ENCODE measurements at places on chromosomes 4 and X.

- DNase-seq: peak; percentile 92
These were observed at the start of gene GAR1 for GRCh38 chr4:109815151-109816081. Gene GAR1 (plus strand): TSS chr4:109815762. CDS start chr4:109816165, 403 bp downstream.

DNA sequence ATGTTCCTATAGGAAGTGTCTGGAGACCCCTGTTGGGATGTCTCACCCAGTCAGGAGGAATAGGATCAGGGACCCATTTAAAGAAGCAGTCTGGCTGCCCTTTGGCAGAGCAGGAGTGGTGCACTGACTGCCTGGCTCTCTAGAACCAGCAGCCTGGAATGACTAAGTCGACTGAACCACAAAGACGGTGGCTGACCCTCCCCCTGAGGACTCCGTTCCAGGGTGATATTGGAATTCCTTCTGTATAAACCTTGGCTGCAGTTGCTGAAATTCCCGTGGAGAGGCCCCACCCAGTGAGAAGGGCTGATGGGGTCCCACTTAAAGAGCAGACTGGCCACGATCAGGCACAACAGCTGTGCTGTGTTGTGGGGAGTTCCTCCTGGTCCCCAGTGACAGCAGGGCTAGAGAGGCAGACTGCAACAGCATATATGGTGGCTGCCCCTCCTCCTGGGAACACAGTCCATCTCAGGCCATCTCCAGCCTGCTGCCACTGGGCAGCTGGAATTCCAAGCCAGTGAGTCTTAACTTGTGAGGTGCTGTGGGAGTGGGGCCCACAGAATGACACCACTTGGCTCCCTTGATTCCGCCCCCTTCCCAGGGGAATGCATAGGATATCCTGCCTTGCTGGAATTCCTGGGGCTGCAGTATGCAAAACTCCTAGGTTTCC lies 41.8 kb upstream of the RLIM start:
- DNase-seq: no peak

DNA sequence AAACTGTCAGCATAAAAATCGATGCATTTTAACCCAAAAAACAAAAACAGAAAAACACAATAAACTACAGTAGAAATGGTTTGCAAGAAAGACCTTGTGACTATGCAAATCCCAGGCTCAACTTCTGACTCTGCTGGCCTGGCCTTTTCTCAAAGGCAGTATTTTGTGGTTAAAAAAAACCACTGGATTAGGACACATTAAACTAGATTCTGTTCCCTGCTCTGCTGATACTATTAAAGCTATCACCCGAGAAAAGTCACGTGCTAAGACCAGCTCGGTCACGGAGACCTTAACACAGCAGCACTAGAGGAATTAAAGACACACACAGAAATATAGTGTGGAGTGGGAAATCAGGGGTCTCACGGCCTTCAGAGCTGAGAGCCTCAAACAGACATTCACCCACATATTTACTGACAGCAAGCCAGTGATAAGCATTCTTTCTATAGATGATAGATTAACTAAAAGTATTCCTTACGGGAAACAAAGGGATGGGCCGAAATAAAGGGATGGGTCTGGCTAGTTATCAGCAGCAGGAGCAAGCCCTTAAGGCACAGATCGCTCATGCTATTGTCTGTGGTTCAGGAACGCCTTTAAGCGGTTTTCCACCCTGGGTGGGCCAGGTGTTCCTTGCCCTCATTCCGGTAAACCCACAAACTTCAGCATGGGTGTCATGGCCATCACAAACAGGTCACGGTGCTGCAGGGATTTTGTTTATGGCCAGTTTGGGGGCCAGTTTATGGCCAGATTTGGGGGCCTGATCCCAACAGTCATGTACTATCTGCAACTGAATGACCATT lies 16.1 kb downstream of the CBR4 start:
- no peak for DNase-seq

DNA sequence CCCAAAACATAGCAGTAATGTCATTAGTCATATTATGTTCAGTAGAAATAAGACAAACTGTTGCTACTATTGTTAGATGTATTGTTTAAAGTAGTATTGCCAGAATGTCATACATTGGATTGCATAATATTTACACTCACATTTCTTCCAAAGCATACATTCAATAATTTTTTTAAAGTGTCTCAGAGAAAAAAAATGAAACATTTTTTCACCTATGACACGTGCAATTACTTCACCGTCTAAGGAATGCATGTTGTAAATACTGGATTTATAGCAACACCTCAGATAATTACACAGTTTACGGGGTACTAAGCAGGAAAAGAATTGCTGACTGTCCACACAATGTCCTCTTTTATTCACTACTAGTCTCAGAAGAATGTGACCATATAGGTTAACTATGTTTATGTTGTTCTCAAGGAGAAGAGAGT lies 162.1 kb downstream of the PCDH18 start:
- DNase-seq: no peak

DNA sequence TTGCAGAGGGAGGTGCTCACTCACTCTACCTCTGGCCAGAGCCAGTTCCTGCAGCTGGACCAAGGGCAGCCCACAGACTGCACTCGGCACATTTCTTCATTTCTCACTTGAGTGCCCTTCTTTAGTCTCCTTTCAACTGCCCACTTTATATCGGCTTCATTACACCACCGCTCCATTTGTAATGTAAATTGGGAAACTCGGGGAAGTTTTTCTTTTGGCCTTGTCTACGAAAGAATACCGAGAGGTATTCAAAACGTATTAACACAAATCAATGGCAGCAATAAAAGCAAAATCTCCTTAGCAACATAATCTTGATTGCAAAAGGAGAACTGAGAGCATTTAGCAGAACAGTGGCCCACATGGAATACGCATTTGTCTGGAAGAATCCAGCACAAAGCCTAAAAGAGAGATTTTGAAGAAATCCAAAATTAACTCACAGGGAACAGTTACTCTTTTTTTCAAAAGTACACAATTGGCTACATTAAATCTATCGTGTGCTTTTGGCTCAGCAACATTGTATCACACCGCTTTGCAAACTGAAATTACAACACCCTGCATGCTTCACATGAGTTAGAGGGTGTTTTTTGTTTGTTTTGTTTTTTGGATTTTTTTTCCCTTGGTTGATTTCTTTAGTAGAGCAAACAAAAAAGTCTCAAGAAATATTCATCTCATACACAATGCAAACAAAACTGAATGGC lies 62.6 kb downstream of the CHIC2 start:
- DNase-seq: no peak

DNA sequence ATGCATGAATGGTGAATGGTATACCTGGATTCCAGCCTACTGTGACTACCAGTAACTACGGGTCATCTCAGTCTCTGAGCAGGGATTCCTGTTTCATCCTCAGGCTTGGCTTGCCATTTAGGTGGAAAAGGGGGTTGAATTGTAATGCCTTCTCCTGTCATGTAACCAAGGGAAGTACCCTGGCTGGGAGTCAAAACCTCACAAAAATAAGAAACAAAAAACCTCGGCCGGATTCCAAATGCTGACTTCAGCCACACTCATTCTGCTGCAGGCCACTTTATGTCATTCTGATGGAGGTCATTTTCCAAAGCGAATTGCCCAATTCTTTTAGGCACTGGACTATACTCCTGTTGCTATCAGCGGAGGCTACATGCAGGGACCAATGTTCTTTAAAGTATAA lies 324.7 kb downstream of the LDB2 start:
- no peak for DNase-seq

GRCh38 chr4:6538575-6538974 lies 36.4 kb upstream of the MAN2B2 start:
- peak; percentile 19 for DNase-seq

- no peak for DNase-seq
These were observed 62.7 kb upstream of the GRID2 start for GRCh38 chr4:92241094-92241493.

DNA sequence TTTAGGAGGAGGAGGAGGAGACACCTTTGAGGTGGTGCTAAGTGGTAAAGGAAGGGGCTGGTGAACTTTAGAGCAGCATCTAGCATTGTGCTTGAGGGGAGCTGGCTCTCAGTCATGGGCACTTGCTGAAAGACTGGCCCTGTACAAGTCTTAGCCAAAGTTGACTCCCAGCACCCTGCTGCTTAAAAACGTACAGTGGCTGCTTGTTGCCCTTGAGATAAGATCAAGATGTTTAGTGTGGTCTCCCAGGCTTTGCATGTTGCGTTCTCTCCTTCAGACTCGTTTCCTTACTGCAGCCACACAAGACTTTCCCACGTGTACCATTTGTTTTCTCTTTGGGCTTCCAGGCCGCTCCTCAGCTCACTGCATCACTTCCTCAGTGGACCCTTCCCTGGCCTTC lies 1.8 kb downstream of the MED28 start:
- DNase-seq: no peak

- peak; percentile 50 for DNase-seq
These were observed 119.5 kb upstream of the SCML1 start for GRCh38 chrX:17617806-17618205.

DNA sequence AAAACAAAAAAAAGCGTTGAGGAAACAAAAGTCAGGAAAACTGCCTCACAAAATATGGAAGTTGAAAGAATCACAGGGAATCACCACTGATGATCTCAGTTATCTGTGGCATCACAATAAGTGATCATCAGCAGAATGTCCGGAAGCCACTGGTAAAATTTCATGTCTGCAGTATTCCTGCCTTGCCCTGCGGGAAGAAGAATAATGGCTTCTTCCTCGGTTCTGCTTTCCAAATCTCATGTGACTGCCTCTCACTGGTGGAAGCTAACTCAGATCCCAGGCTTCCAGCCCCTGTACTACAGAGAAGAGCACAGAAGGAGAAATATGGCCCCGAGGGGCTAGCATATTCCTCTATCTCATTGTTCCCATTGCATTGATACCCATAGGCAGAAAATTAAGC lies 12.7 kb upstream of the ZNF330 start:
- no peak for DNase-seq

DNA sequence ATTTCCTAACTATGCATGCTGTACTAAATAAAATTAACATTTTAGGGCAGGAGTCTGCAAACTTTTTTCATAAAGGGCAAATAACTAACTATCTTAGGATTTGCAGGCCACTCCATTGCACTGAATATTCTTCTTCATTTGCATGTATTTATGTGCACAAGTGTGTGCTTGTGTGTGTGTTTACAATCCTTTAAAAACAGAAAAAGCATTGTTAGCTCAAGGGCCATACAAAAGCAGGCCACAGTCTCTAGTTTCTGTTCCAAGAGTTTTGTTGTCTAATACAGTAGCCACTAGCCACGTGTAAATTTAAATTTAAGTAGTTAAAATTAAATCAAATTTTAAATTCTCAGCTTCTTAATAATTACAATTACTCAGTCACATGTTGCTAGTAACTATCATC lies 621.8 kb downstream of the TMA16 start:
- no peak for DNase-seq

DNA sequence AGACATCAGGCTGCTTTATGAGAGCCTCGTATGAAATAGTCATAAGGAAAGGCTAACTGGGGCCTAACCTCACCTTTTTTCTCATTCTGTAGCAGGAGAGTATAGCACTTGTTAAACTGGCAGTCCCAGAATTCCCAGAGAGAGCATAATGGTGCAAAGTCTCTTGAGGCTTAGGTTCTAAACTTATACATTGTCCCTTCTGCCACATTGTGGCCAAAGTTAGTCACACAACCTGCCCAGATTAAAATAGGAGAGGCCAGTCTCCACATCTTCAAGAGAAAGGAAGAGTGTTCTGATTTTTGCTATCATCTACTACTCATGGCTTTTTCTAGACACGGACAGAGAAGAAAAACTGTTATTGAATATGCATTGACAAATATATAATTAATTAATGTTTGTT lies 1588.9 kb upstream of the PCDH7 start:
- no peak for DNase-seq

- DNase-seq: no peak
These were observed 121.2 kb upstream of the PDLIM3 start for GRCh38 chr4:185656467-185656931.

DNA sequence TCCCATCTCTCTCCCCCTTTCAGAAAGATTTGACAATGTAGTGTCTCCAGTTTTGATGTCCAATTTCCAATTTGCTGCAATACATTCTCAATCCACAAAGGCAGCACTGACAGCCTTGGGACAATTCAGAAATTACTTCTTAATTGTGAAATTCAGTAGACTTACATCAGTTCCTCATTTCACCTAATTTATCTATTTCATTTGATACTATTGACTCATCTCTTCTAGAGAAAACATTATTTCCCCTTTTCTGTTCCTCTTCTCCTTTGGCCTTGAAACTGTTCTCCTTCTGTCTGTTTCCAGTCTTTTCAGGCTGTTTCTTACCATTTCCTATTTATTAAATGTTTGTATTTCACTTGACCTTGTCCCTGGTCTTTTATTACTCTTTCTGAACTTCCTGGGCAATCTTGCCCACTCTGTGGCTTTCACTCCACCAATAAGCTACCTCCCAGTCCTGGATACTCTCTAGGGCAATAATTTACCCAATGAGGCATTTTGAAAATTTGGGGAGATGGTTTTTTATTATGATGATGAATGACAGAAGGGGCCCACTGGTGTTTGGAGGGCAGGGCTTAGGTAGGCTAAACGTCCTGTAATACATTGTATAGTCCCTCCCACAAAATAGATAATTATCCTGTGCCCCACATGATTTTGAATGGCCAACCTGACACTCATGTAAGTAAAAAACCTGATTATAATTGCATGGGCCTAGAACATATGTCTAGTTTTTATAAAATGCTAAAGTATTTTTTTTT lies 498.0 kb upstream of the BOD1L1 start:
- no peak for DNase-seq

DNA sequence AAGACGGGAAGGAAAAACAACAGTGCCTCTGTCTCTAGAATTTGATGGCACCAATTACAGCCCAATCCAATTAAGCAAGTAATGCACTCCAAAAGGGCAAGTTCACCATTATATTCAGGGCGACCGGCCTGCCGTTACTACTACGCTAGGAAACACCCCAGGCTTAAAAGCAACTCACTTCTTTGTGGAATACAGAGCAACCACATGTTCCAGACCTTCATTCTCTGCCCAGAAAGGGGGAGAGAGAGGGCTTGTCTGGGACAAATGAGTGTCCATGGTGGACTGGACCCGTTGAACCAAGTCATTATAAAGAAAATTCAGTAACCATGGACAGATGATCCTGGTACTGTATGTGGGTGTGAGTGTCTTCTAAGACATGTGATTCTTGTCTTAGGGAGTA lies 1.6 kb downstream of the KDR start:
- no peak for DNase-seq

GRCh38 chr4:165839615-165840333 lies 33.3 kb upstream of the TLL1 start:
- no peak for DNase-seq

GRCh38 chr4:112145790-112146501 lies 692 bp downstream of the FAM241A start:
- no peak for DNase-seq

GRCh38 chrX:8847360-8847759 lies 46.2 kb upstream of the FAM9A start:
- no peak for DNase-seq

All from NCI-H1092 treated with DMSO at 0.1 percent for 48 hours (cell line).